NCI-H1105 treated with DMSO at 0.1 percent for 48 hours (cell line): ENCODE measurements at places on chromosomes 2 and 18.

- no peak for DNase-seq
Observed at GRCh38 chr2:216787851-216788540, 71.9 kb downstream of the TNP1 start.

GRCh38 chr2:128497461-128497860 is 178.8 kb upstream of the HS6ST1 start:
- DNase-seq: no peak

GRCh38 chr18:57447154-57447621 is 12.0 kb downstream of the ONECUT2 start:
- no peak for DNase-seq

DNA sequence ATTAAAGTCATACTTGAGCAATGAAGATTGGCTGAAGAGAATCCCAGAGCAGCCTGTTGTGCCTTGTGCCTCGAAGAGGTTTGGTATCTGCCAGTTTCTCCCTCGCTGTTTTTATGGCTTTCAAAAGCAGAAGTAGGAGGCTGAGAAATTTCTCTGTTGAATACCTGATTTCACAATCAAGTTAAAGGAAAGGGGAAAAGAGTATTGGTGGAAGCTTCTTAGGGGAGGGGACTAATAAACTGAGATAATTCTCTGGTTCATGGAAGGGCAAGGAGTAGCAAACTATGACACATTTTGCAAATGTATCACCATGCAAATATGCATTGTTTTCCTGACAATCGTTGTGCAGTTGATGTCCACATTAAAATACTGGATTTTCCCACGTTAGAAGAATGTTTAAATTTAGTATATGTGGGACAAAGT is at the start of gene IL1B:
Gene IL1B, minus strand, starts transcription at position 85 of the 423 bp plus-strand sequence. CDS start 550 bp downstream, outside the sequence.
- no peak for DNase-seq

- DNase-seq: no peak
Observed at GRCh38 chr2:30655660-30656059, 151.6 kb downstream of the CAPN13 start.

GRCh38 chr2:98759338-98759737 is 28.4 kb upstream of the MGAT4A start:
- DNase-seq: no peak

GRCh38 chr2:18788592-18788991 is 199.2 kb upstream of the NT5C1B start:
- peak; percentile 1 for DNase-seq

- DNase-seq: no peak
Observed at GRCh38 chr2:144747571-144747970, 227.7 kb upstream of the ZEB2 start.

- DNase-seq: no peak
Observed at GRCh38 chr2:138504546-138505235, 3.1 kb downstream of the SPOPL start.

DNA sequence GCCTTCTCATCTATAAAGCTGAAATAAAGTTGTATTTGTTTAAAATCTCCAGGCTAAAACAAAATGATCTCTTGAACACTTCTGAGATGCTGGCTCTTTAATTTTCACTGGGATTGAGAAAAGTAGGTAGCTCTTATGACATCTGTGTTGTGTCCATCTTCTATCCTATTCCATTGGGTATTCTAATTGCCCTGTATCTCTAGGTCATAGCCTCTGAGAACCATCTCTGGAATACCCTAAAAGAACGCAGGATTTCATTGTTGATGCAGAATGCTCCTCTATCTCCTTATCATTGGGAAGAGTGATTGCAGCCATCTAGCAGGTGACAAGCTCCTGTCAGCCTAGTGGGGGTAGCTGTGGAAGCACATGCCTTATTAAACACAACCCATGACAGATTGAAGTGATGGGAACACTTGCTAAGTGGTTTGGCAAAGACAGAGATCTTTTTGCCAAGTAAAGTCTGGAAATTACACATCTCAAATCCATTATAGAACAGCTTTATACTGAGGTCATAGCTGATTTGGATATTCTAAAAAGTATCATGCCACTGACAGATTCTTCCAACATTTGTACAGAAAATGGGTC is 178.2 kb downstream of the TDRD15 start:
- DNase-seq: no peak

DNA sequence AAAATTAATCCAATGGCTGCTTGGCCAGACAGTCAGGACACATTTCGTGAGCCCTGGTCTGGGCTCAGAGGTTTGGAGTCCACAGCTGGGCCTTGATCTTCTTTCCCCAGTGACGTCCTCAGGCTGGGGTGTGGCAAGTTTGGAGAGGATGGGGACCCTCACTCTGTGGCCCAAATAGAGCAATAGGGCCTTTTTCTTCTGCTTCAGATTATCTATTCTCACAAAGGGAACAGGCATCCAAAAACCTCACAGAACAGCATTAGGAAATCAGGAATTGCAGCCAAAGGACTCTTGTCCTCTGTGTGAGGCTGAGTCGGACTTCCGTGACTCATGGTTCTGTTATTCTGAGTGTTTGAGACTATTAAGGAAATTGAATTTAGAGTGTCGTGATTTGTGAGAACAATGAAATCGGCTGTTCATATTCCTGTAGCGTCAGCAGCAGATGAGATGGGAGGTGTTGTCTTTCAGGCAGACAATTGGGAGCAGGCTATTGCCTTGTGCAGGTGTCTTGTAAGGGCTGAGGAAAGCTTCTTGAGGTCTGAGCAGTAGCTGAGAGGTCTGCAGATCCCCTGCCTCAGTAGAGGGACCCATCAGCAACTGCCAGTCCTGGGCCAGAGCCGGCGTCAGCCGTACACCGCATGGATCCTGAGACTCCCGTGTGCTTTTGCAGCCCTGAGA is 113.8 kb downstream of the SH3RF3 start:
- DNase-seq: no peak

GRCh38 chr2:56674084-56674483 is 490.3 kb downstream of the CCDC85A start:
- DNase-seq: peak; percentile 2

- no peak for DNase-seq
Observed at GRCh38 chr2:146992057-146992456, 852.8 kb upstream of the ACVR2A start.

DNA sequence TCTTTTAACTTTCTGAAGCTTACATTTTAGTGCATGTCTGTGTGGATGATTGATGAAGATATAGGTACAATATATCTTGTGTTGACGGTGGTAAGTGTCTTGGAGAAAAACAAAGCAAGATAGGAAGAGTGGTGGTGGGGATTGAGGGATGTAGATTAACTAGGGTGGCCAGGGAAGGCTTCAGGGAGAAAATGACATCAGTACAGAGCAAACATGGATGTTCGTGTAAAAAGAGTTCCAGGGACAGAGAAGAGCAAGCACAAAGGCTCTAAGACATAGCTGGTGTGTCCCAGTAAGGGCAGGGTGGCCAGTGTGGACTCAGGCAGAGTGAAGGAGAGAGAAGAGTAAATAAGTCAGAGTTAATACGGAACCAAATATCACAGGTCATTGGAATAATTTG is 2.7 kb upstream of the CERS6 start:
- DNase-seq: no peak

GRCh38 chr2:71174207-71174606 is 43.8 kb downstream of the MPHOSPH10 start:
- DNase-seq: no peak

DNA sequence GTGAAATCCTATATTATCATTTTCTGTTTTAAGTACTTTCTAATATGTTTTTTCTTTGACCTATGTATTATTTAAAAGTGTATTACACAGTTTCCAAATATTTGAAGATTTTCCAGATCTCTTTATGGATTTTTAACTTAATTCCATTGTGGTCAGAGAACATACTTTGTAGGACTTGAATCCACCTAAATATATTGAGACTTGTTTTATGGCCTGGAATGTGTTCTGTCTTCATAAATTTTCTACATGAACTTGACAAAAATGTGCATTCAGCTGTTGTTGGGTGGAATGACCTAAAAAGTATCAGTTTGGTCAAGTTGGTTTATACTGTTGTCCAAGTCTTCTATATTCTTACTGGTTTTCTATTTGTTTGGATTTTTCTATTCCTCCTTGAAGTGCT is 33.8 kb upstream of the TMEM247 start:
- DNase-seq: no peak

DNA sequence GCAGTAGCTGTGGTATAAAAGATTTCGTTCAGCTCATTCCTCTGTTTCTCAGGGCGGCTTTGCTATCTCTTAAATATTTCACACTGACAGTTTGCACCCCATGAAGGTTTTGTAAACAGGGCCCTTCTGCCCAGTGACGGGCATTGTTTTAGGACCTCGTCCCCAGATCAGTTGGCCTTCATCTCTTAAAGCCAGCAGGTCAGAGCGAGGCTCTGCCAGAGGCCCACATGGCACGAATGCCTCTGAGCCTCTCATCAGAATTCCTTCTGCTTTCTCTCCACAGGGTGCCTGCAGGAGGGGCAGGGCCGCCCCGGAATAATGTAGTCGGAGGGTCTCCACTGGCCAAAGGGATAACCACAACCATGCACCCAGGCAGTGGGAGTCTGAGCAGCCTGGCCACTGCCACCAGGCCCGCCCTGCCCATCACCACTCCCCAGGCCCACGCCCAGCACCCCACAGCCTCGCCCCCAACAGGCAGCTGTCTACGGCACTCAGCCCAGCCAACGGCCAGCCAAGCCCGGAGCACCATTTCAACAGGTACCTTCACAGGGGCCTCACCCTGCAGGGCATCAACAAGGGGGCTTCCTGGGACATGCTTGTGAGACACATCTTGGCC is 177.0 kb downstream of the SEPTIN10 start:
- no peak for DNase-seq

- no peak for DNase-seq
Observed at GRCh38 chr2:68809324-68810240, 61.6 kb downstream of the BMP10 start.

DNA sequence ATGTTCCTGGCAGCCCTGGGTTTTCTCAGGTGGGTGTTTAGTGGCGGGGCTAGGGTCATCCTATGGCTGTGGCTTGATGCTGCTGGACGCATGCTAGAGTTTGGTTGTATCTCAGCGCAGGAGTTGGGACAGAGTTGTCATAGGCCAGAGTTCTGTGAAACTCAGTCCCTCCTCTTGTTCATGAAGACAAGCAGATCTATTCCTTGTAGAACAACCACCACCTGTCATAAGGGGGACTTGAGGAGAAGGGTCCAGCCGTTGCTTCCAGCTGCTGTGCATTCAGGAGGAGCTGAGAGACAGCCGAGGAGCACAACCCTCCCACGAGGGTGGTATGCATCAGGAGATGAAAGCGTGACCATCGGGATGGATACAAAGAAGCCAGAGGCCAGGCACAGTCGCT is 26.4 kb downstream of the DCDC2C start:
- DNase-seq: no peak

DNA sequence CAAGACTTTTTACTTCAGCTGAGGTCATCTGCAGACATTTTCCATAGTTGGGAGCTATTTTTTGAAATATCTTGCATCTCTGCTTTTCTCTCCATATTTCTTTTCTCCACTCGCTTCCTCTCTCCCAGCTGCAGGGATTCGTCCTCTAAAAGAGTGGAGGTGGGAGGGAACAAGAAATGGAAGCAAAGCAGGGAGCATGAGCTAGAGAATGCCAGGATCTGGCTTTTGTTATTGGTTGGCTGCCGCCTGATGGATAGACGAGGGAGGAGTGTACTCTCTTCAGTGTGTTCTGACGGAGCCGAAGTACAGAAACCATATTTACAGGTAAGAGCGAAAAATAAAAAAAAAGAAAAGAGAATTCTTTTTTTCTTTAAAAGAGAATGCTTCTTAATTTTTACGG is at the start of gene CSRNP3:
Gene CSRNP3, plus strand, starts transcription at position 282 of the 400 bp plus-strand sequence. CDS start 125,368 bp downstream, outside the sequence.
- DNase-seq: peak; percentile 69

GRCh38 chr2:84768840-84769239 is 112.0 kb downstream of the TRABD2A start:
- DNase-seq: no peak

DNA sequence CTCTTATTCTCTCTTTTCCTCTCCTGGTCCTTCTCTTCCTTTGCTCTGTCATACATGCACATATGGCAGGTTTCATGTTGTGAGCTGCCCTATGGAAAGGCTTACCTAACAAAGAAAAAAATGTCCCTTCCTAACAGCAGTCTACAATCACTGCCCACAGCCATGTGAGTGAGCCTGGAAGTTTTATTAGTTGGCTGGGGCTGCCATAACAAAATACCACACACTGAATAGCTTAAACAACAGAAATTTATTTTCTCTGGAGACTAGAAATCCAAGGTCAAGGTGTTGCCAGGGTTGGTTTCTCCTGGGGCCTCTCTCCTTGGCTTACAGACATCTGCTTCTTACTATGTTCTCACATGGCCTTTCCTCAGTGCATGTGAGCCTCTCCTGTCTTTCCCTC is 142.1 kb downstream of the TRIB2 start:
- no peak for DNase-seq

DNA sequence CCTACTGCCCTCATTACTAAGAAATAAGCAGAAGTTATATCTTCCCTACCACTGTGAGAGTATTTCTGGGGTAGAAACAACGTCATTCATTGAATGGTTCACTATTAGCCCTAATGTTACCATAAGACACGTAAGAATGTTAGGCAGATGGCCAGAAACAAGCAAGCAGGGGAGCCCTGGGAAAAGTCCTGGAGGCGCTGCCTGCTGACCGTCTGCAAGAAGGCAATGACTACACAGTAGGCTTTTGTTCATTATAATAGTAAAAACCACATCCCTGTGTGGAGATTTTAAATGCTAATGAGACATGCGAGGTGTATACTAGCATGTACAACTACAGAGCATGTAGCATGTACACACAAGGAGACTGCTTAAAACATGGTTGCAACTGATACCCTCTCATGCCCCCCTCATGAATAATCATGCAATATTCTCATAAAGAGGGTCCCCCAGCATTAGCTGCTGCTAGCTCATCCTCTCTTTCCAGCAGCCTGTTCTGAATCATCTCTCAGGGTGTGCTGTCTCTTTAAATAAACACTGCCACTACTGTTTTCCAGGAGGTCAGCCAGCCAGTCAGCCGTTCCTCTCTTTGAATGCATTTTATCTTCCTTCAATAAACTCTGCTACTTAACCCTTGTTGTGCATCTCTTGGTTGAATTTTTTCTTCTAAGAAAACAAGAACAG is 23.6 kb downstream of the SUCLG1 start:
- no peak for DNase-seq

GRCh38 chr2:190911813-190912212 is 31.2 kb downstream of the GLS start:
- DNase-seq: no peak

- no peak for DNase-seq
Observed at GRCh38 chr2:33785201-33786106, 186.4 kb upstream of the FAM98A start.

GRCh38 chr2:36855429-36855828 is 110.9 kb downstream of the STRN start:
- DNase-seq: no peak

- DNase-seq: no peak
Observed at GRCh38 chr2:177074099-177074710, 138.4 kb upstream of the HNRNPA3 start.

GRCh38 chr2:16055848-16056580 is 115.7 kb downstream of the MYCN start:
- no peak for DNase-seq

DNA sequence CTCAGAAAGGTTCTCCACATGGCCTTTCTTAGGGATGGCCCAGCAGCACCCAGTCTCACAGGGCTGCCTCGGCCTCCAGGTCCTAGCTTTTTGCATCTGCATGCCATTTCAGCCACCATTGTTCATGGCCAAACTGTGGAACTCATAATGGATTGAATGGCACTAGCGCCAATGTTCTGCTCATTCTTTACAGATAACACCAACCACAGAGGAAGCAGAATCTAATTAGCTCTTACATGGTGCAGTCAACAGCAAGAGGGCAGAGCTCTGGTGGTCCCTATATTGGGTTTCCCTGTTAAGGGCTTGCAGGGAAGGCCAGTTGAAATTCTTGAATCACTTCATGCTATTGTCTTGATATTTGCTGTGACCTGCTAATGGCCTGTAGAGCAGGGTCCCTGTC is 45.6 kb downstream of the ARL4C start:
- no peak for DNase-seq

GRCh38 chr2:16747257-16747656 is 81.6 kb upstream of the CYRIA start:
- DNase-seq: no peak

- DNase-seq: no peak
Observed at GRCh38 chr2:144320491-144320890, 199.4 kb downstream of the ZEB2 start.
